Activated effector memory CD4-positive, alpha-beta T cell treated with anti-CD3 and anti-CD28 coated beads, Interleukin-2, amount 50 U/mL, for 16 hours (primary cell): ENCODE measurements at places on chromosomes 1 and 21.
A peak's percentile ranks its signal among the peaks of the same experiment; 100 is the strongest.

DNA sequence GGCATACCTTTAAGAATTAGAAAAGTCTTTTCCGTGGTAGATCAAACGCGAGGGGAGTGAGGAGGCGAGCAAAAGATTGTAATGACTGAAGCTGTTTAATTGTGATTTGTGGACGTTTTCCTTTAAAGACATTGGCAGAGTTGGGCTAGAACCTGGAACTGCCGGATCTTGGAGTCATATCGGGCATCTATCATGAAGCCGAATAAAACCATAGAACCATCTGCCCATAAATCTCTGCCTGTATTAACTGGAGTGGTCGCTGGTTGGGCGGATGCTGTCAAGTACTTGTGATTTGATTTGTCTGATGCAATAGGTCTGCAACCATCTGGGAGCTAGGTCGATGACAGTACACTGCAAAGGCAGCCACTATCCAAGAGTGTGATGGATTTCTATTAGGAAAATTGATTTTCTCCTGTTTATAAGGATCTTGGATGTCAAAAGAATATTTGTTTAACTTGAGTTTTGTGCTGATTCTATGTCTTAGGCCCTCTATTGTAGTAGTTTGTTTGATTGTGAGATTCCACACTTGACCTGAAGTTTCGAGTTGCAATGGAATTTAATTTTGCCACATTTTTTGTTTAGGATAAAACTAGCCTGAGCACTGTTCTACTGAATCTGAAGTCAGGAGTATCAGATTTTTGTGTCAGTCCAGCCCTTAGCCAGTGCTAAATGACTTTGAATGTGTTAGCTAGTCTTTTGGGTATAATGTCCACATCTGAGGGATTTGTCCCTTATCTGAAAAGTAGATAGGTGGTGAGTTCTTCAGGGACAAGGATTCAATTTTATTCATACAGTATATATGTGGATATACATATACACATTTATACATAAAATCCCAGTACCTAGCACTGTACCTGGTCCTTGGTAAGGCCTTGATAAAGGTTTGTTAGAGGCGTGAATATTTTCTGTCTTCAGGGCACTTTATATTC lies 1.2 kb downstream of the SARS1 start:
- peak; percentile 77 for DNase-seq

DNA sequence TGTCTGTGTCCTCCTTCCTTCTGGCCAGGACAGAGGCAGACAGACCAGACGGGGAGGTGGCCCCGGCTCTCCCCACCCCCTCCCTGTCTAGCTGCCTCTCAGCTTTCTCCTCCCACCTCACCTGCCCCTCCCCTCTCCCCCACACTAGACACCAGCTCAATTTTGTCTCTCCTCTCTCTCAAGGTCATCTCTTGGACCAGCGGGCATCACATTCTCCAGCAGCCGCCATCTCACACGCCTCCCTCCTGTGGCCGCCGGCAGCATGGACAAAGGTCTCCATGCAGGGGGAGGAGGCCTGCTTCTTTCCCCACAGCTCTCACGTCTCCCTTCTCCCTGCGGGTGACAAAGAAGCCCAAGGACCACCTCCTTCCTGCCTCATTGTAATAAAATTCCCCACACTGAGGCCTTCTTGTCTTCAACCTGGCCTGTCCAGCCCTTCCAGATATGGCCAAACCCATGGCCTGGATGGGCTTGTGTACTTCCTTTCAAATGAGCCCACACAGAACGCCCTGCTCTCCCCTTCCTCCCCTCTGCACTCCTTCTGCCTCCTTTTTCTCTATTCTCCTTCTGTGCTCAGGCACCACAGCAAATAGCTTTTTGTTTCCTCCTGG lies 14.6 kb downstream of the OPTC start:
- DNase-seq, result no peak

- no peak for DNase-seq
Observed at GRCh38 chr21:45412909-45413611, 8.1 kb downstream of the COL18A1 start.

GRCh38 chr1:56099766-56100265 lies 479.5 kb downstream of the PLPP3 start:
- no peak for DNase-seq

GRCh38 chr21:39097335-39097861 lies 85.9 kb downstream of the PSMG1 start:
- DNase-seq, result no peak

GRCh38 chr21:45641480-45642035 lies 2.0 kb upstream of the PCBP3 start:
- DNase-seq, result peak; percentile 60

DNA sequence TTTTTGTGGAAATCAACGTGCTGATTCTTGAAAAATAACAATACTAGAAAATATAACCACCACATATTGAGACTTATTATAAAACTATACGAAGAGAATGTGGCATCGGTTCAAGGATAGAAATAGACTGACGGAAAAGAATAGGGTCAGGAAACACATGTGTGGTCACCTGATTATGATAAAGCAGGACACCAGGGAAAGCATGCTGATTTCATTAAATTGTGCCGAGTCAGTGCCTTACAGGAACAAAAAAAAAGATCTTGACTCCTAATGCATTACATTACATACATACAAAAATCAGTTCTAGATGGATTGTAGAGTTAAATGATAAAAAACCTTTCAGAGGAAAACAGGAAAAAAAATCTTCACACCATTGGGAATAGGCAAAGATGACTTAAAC lies 43.5 kb upstream of the SERPINC1 start:
- no peak for DNase-seq

- DNase-seq, result no peak
Observed at GRCh38 chr1:114100148-114100547, 53.5 kb downstream of the SYT6 start.

DNA sequence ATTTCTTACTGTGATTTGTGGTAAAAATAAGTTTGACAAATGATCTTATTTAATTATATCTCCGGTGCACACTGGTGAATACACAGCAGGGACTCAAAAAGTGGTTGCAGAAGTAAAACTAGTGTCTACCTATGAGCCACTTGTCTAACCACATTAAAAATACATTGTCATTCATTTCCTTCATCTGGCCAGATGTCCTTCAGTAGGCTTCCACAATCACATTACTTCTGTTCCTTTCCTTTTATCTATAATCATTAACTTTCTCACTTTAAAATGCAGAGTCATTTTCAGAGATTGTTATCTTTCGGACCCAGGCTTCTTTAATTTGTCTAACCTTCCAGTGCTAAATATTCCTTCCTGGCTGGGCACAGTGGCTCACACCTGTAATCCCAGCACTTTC lies 3.0 kb downstream of the RBBP5 start:
- DNase-seq, result no peak

GRCh38 chr21:35075546-35075945 lies 26.4 kb upstream of the RUNX1 start:
- no peak for DNase-seq

DNA sequence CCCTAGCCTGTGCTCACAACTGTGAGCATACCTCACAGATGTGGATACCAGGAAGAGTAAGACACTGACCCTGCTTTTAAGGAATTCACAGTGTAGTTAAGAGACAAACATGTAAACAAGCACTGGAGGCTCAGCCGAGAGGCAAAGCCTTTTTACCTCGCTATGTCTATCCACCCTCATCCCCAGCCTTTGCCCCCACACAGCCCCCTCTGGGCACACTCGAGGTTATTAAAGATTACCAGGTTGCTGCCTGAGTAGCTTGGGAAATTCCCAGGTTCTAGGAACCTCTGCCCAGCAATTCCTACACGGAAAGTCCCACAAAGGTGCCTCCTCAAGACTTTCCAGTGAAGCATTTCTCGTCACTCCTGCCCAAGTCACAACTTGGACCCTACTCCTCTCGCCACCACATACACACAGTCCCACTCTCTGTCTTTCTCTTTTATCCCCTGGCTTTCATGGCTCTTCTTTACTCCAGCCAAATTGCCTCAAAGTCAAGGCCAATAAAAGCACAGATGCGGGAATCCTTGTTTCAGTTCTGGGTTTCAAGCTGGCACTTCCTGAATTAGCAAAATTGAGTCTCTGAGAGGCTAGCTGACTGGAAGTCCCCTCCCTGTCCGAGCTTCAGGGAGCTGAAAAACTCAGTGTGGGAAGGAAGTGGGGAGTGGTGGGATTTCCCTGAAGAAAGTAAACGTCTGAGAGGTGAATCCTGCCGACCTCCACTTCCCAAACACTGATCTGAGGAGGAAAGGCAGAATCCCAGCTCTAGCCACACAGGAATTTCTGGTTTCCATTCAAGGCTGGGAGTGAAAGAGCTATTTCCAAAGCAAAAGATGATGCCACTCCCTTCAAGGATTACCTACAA lies 7.6 kb downstream of the DENND2D start:
- DNase-seq, result peak; percentile 71

DNA sequence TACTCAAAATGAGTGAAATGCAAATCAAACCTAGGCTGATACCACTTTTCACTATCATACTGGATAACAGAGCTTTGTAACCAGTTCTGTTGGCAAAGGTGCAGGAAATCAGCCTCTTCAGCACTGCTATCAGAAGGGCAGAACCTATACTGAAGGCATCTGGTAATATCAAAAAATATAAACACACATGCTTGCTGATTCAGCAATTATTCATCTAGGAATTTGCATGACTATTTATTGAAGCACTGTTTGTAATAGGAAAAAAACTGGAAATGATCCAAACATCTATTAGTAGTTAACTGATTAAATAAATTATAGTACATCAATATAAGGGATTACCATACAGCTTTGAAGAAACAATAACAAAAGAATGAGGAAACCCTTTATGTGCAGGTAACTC lies 21.4 kb downstream of the ARHGAP29 start:
- no peak for DNase-seq

- no peak for DNase-seq
Observed at GRCh38 chr1:191260056-191260455, 782.4 kb upstream of the BRINP3 start.

DNA sequence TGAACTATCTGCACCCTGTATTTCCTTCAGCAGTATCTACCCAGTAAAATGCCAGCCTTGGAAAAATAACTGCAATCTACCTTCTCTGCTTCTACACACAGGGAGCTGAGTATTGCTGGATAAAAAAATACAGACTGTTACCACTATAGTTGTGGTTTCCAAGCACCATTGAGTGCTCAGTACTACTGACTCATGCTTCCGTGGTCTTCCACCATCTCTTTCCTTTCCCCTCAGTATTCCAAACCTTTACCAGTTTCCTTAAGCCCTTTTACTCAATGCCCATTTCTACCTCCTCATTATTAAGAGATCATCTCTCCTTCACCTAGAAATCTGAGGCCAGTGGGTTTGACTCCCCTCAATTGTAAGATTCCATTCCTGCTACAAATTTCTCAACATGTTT lies 23.8 kb downstream of the GLMN start:
- no peak for DNase-seq

DNA sequence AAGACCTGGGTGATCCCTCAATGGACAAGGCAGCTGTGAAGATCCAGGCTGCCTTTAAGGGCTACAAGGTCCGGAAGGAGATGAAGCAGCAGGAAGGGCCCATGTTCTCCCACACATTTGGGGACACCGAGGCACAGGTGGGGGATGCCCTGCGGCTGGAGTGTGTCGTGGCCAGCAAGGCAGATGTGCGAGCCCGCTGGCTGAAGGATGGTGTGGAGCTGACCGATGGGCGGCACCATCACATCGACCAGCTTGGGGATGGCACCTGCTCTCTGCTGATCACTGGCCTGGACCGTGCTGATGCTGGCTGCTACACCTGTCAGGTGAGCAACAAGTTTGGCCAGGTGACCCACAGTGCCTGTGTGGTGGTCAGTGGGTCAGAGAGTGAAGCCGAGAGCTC lies 85.2 kb downstream of the TRIM11 start:
- peak; percentile 53 for DNase-seq

DNA sequence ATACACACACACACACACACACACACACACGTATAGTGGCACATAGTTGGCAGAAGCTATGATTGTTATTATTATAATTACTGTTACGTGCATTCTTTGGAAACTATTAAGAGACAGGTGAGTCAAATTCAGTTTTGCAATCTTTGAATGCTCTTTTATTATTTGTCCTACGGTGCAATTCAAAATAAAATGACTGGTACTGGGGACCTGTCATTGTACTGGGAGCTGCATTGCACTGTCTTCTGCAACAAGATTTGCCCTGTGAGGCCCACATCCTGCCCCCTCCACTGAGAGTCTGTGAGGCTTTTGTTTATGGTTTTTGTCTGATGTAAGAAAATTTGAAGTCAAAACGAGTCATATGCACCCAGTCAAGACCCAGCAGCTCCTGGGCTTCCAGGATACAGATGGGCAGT lies 1.9 kb downstream of the LY9 start:
- peak; percentile 85 for DNase-seq

DNA sequence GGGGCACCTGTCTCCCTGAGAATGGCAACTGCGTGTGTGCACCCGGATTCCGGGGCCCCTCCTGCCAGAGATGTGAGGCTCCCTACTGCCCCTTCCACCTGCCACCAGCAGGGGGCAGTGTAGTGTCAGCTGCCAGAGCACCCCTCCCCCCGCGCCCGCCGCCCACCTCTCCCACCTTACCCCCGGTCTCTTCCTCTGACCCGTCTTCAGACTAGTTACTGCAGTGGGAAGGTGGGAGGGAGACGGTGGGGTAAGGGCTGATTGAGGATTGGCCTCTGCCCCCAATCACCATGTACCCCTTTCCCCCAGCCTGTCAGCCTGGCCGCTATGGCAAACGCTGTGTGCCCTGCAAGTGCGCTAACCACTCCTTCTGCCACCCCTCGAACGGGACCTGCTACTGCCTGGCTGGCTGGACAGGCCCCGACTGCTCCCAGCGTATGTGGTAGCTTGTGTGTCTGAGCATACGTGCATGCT lies 10.1 kb upstream of the LRRC71 start:
- DNase-seq, result peak; percentile 87

DNA sequence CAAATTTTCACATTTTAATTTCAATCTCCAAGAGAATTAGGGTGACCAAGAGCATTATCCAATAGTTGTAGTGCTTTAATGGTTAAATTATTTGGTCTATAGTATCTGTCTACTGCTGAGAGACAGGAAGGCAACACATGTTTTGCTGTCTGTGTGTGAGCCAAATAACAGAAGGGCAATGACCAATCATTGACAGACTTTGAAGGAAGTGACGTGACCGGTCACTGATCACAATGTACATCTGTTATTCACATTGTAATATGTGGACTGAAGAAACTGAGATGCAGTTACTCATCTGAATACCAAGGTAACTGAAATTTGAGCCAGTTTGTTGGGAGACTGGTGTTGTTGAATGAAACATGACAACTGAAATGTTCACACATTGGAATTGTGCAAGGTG lies 196.7 kb downstream of the LRRC40 start:
- no peak for DNase-seq

DNA sequence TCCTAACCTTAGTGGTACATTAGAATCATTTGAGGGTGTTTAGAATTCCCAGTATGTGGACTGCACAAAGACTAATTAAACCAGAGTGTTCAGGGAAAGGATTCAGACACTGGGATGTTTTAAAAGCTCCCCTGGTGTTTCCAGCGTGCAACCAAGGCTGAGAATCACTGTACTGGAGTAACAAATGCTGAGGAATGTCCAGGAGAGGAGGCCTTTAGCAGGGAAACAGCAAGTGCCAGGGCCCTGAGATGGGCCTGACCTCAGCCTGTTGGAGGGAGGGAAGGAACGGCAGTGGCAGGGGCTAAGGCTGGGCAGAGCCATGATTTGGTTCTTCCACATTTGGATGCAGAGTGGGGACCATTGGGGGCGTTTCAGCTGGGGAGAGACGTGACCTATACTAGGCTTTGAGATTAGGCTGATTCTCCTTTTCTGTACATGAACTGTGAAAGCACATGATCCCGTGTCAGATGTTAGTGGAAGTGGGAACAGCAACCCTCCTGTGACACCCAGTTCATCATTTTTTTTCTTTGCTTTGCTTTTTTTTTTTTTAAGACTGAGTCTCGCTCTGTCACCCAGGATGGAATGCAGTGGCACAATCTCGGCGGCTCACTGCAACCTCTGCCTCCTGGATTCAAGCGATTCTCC lies 49.3 kb downstream of the KANK4 start:
- no peak for DNase-seq
